D721Med (cell line): ENCODE measurements at places on chromosomes 5 and 9.

- DNase-seq: no peak
Observed at GRCh38 chr5:1005249-1005851, 3.3 kb upstream of the NKD2 start.

DNA sequence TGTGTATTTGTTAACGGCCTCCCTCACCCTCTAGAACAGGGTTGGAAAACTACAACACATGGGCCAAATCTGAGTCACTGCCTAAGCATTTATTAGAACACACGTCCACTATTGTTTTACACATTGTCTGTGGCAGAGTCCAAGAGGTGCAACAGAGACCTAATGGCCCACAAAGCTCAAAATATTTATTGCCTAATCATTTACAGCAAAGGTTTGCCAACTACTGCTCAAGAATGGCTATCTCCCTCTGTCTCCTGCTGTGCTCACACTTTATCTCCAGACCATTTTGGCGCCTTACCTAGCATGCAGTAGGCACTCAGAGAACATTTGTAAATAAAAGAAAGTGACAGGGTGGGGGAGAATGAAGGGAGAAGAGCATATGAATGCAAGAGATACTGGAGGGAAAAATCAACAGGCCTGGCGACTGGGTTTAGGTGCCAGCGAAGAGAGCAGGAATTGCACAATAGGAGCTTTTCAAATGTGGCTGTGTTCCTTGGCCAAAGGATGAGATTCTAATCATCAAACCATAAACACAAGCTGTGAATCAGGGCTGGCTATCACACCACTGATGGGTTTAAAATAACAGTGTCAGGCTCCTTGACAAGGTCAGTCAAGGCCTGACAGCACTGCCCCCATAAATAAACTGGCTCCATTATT is 80.3 kb downstream of the EPB41L4A start:
- DNase-seq: no peak

DNA sequence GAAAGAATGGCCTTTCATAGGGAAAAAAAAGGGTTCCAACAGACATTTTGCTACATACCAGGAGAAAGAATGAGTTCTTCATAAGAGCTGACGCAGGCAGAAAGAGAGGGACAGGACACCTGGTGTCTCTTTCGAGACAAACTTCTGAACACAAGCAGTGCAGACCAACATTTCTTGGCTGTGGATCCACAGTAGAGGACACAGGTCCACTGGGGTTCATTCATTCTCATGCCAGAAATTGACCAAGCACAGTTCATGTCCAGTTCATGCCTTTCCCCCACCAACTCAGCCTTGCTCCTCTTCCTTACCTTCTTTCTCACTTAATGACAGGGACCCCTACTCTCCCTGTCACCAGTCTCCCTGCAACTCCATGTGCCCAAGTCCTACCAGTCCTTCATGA is 137.7 kb downstream of the WDR41 start:
- no peak for DNase-seq

DNA sequence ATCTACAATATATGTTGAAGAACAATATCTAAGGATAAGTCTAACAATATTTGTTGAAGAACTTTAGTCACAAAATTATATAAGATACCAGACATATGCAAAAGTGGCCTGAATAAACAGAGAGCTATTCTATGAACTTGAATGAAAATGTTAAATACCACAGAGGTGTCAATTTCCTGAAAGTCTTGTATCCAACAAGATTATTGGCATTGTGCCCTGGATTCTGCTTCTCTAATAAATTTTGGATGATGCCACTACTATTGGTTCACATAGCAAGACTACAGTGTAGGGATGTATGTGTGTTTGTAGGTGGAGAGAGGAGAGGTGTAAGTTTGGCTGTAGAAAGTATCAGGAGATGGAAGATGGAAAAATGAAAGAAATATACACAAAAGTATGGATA is 731.8 kb upstream of the RGMB start:
- no peak for DNase-seq

GRCh38 chr5:169343766-169344165 is 42.8 kb upstream of the SLIT3 start:
- no peak for DNase-seq

DNA sequence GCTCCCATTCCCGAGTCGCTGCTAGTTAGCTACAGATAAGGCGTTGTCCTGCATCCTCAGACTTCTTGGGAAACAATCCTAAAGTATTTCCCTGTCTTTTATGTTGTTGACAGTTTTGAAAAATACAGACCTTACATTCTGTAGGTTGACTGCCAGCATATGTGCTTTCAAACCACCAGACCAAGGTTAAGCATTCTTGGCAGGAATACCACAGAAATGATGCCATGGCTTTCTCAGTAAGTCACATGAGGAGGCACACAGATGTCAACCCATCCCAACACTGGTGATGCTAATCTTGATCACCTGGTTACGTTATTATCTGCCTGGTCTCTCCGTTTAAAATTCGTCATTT is 871 bp downstream of the GLE1 start:
- no peak for DNase-seq

GRCh38 chr9:123035791-123036190 is 2.3 kb downstream of the GPR21 start:
- no peak for DNase-seq
